ENCODE measurements at places on chromosomes 1 and 21. TPM values are rescaled to one million over a fixed set of nuclear protein-coding genes. Genes with fewer than 3 reads are reported as not detected.

Gene VASH2
- not detected for polyA plus RNA-seq

Gene IVL
- not detected for polyA plus RNA-seq

GRCh38 chr21:16199539-16199938 is 469.8 kb downstream of the USP25 start:
- no peaks in the 10 kb centered on the region for H3K27me3 ChIP-seq
- no peak overlapping the region for H3K4me3 ChIP-seq
- H3K4me1 ChIP-seq = no peaks in the 10 kb centered on the region
- H3K27ac ChIP-seq = no peak overlapping the region
- DNase-seq = no peak

Gene KRTAP21-2
- not detected for polyA plus RNA-seq

DNA sequence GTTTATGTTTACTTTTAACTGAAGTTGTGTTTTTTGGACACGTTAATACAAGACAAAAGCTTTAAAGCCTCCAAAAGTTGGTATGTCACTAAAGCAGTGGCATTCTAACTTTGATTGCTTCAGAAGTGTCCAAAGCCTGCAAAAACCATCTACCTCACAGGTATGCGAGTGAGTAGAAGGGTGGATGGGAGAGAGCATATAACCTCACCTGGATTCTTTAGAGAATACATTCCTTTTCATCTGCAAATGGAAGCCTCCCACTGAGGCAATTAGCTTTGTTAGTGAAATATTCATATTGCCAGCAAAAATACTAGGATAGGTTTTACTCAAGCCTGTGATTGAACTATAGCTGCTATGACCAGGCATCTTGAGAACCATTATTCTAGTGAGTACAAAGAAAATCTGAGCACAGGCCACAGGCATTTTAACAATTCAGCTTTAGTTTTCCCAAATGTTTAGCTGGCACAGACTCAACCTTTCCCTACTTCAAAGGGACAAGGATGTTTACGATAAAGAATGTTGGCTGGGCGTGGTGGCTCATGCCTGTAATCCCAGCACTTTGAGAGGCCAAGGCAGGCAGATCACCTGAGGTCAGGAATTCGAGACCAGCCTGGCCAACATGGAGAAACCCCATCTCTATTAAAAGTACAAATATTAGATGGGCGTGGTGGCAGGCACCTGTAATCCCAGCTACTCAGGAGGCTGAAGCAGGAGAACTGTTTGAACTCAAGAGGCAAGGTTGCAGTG is 39.7 kb downstream of the MAP3K21 start:
- DNase-seq = no peak
- H3K27me3 ChIP-seq = no peaks in the 10 kb centered on the region
- H3K4me1 ChIP-seq = no peaks in the 10 kb centered on the region
- H3K36me3 ChIP-seq = no peaks in the 10 kb centered on the region

- DNase-seq = no peak
- no peaks in the 10 kb centered on the region for H3K27me3 ChIP-seq
- no peaks in the 10 kb centered on the region for H3K36me3 ChIP-seq
- H3K4me1 ChIP-seq = no peaks in the 10 kb centered on the region
Measured at GRCh38 chr1:55305735-55306134, 90.6 kb upstream of the USP24 start.

DNA sequence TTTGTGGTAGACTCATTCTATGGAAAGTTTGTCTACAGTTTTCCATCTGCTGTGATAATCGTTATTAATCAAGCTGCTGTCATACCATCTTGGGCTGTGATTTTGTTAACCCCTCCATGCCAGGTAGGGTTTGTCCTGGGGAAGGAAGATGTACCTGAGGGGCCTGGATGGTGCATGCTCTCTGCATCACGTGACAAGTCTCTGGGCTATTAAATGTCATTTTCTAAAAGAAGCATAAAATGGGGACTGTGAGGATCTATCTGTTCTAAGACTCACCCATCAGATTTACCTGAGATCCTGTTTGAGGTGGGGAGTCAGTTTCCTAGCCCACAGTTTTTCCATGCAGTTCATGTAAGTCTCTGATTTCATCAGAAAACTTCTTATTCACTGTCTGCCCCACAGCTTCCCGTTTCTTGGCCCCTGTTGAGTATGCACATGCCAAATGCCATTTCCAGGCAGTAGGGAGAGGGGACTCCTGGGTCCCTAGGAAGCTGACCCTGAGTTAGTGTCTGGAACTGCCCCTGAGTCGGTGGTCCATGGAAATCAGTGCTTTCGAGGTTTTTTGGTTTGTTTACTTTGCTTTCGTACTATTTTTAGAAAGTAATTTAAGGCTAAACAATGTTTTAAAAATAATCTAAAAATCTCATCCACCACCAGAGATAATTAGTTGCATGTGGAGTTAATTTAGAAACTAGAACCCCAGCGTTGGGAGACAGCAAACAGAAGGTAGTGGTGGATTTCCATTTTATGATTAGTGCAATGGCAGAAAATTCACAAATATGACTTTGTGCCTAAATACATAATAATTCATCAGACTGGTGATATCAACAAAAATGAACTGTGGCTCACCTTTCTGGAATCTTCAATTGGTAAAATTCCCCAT is 46.7 kb downstream of the ZBTB18 start:
- no peak overlapping the region for H3K4me3 ChIP-seq
- no peak overlapping the region for H3K27ac ChIP-seq
- H3K27me3 ChIP-seq = no peaks in the 10 kb centered on the region
- no peaks in the 10 kb centered on the region for H3K36me3 ChIP-seq
- DNase-seq = no peak

DNA sequence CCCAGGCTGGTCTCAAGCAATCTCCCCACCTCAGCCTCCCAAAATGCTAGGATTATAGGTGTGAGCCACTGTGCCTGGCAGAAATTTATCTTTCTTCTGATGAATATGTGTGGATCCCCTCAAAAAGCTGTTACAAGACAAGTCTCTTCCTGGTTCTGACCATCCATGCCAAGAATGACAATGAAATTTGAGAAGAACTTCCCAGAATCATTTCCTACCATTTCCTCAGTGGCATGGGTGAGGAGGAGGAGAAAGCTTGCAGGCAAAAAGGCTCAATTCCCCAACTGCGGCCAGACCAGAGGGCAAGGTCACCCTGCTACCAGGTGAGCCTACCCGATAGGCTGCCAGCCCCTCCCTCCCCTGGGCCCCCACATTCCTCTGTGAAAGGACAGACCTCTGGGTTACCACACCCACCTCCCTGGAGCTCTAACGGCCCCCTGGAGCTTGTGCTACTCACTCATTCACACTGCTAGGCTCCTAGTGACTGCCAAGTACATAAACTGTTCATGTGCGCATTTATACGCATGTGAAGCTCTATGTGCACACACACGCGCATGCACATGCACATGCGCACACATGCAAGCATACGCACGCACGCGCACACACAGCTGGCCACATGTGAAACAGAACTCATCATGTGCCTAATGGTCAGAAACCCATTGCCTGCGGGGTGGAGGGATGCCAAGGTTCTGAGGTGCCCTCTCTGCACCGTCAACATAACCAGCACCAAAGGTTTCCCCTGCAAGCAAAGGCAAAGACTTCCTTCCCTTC is 17.0 kb downstream of the MRAP start:
- no peak overlapping the region for H3K27ac ChIP-seq
- peaks cover 88% of the 10 kb centered on the region for H3K36me3 ChIP-seq
- H3K27me3 ChIP-seq = no peaks in the 10 kb centered on the region
- H3K4me1 ChIP-seq = no peaks in the 10 kb centered on the region
- H3K4me3 ChIP-seq = no peak overlapping the region
- DNase-seq = no peak

GRCh38 chr1:235583511-235584001 is 66.0 kb downstream of the GNG4 start:
- no peak for DNase-seq
- H3K36me3 ChIP-seq = no peaks in the 10 kb centered on the region
- H3K4me1 ChIP-seq = no peaks in the 10 kb centered on the region
- no peaks in the 10 kb centered on the region for H3K27me3 ChIP-seq
- no peak overlapping the region for H3K4me3 ChIP-seq

GRCh38 chr1:9626201-9626608 is 25.3 kb upstream of the PIK3CD start:
- no peaks in the 10 kb centered on the region for H3K27me3 ChIP-seq
- no peaks in the 10 kb centered on the region for H3K36me3 ChIP-seq
- no peak for DNase-seq
- H3K4me1 ChIP-seq = peaks cover 29% of the 10 kb centered on the region

- H3K27ac ChIP-seq = peak within 1 kb of the TSS; percentile 76
- peaks cover 23% of the 10 kb centered on the region for H3K36me3 ChIP-seq
- H3K4me1 ChIP-seq = peaks cover 13% of the 10 kb centered on the region
- H3K27me3 ChIP-seq = no peaks in the 10 kb centered on the region
- DNase-seq = peak; percentile 61
- H3K4me3 ChIP-seq = peak within 1 kb of the TSS; percentile 86
Measured at GRCh38 chr1:156295391-156295947, at the start of gene GLMP. GLMP (minus strand) TSS chr1:156295679; CDS start chr1:156295645, 34 bp downstream.

GRCh38 chr1:22932803-22933470 is 39.7 kb downstream of the LACTBL1 start:
- no peaks in the 10 kb centered on the region for H3K36me3 ChIP-seq
- no peaks in the 10 kb centered on the region for H3K4me1 ChIP-seq
- DNase-seq = no peak
- no peaks in the 10 kb centered on the region for H3K27me3 ChIP-seq
- H3K27ac ChIP-seq = no peak overlapping the region

- H3K27ac ChIP-seq = no peak overlapping the region
- no peaks in the 10 kb centered on the region for H3K27me3 ChIP-seq
- DNase-seq = no peak
Measured at GRCh38 chr1:73868810-73869336, 329.1 kb downstream of the LRRIQ3 start.

DNA sequence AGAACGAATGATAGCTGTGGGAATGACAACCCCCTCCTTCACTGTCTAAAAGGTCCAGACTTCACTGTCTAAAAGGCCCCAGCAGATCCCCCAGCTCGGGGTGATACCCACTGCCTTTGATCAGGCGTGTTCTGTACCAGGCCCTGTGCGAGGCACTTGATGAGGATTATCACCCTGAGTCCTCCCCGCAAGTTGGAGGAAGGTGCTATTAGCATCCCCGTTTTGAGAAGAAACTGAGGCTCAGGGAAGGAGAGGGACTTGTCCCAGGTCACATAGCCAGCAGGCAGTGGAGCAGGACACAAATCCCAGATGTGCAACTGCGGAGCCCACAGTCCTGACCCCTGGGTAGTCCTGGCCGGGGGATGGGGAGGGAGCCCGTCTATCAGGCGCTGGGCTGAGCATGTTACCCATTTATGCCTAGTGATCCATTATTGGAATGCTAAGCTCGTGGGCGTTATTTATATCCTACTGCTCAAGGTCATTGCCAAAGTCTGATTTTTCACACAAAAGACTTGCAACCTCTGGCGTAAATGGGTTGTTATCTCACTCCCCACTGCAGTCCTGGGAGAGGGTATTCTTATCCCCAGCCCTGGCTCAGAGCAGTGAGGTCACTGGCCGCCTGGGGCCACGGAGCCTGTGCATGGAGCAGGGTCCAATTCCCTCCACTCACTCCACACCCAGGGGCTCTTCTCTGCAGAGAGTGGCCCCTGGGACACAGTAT is 722.2 kb downstream of the MATN1 start:
- H3K36me3 ChIP-seq = no peaks in the 10 kb centered on the region
- H3K4me1 ChIP-seq = no peaks in the 10 kb centered on the region
- no peak for DNase-seq
- H3K4me3 ChIP-seq = no peak overlapping the region
- no peak overlapping the region for H3K27ac ChIP-seq

- no peaks in the 10 kb centered on the region for H3K4me1 ChIP-seq
- no peak overlapping the region for H3K27ac ChIP-seq
- no peaks in the 10 kb centered on the region for H3K27me3 ChIP-seq
- H3K4me3 ChIP-seq = no peak overlapping the region
Measured at GRCh38 chr1:152683846-152684245, 2.1 kb upstream of the LCE2B start.

DNA sequence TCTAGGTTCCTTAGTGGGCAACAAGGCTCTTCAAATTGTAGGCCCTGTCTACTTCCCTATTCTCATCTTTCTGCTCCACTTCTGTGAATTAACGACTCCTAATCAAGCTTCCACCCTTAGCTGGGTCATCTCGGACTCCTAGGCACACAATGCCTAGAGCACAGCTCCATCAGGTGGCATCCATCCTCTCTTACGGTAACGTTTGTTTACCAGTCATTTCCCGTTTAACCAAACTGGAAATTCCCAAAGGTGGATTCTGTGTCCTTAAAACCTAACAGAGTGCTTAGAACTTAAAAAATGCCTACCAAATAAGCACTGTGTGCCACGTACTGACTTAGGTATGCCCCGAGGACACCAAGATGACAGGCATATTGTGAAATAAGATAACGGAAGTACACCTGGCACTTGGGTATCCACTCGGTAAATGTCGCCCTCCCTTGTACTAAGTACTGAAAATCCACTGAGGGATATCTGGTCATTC is 1.5 kb downstream of the PARP1 start:
- peaks cover 23% of the 10 kb centered on the region for H3K4me1 ChIP-seq
- peak; percentile 19 for DNase-seq
- H3K36me3 ChIP-seq = peaks cover 15% of the 10 kb centered on the region
- H3K27ac ChIP-seq = peak overlapping the region; percentile 74
- peak overlapping the region; percentile 82 for H3K4me3 ChIP-seq

DNA sequence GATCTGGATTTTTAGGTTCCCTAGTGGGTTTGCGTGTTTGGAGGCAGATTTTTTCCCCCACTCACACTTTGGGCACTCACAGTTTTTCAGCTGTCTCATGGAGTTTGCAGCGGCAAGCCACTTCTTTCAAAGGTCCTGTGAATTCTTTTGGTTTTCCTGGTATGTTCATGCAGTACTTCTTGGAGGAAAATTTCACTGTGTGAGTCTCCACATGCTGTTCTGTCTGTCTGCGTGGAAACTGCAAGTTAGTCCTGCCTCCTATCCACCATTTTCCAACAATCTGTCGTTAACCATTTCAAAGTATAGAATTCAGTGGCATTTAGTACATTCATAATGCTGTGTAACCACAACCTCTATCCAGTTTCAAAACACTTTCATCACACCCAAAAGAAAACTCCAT is 793 bp upstream of the FMO1 start:
- no peak overlapping the region for H3K27ac ChIP-seq
- no peaks in the 10 kb centered on the region for H3K4me1 ChIP-seq
- peaks cover 8% of the 10 kb centered on the region for H3K27me3 ChIP-seq
- no peaks in the 10 kb centered on the region for H3K36me3 ChIP-seq
- DNase-seq = no peak

Gene IFNLR1
- 0.75 TPM for polyA plus RNA-seq

DNA sequence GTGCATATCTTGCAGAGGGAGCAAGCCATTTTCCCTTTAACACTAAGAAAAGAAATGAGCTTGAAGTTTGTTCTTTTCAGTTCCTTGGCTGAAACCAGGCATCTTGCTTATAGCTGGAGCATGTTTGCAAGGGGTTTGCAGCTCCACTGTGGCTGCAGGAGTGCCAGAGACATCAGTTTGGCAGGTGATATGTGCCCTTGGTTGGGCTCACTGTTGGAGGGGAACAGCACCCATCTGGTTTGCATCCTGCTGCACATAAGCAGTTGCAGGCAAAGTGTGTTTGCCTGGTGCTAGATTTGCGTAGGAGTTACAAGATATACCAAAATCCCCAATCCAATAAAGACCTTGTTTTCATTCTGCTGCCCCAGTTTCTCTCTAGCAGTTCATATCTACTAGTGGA is 47.8 kb upstream of the IKBKE start:
- DNase-seq = no peak
- no peak overlapping the region for H3K4me3 ChIP-seq
- no peak overlapping the region for H3K27ac ChIP-seq
- H3K36me3 ChIP-seq = no peaks in the 10 kb centered on the region
- H3K4me1 ChIP-seq = no peaks in the 10 kb centered on the region
